NCI-H1092 (cell line): ENCODE measurements at places on chromosomes 3 and 15.

DNA sequence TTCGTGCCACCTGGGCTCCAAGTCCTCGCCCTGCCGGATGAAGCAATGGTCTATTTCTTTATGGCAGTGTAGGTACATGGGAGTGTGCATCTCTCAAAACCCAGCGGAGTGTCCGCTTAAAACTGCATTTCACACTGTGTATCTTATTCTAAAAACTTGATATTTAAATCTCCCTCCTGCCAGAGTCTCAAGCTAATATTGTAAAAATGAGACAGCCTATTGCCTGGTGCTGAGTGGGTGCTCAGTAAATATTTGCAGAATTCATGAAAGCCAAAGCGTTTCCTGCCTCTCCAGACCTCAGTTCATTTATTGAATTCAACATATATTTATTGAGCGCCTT lies 330 bp upstream of the TBC1D2B start:
- DNase-seq, result no peak

GRCh38 chr3:128867200-128868125 lies 12.0 kb upstream of the ACAD9 start:
- no peak for DNase-seq

DNA sequence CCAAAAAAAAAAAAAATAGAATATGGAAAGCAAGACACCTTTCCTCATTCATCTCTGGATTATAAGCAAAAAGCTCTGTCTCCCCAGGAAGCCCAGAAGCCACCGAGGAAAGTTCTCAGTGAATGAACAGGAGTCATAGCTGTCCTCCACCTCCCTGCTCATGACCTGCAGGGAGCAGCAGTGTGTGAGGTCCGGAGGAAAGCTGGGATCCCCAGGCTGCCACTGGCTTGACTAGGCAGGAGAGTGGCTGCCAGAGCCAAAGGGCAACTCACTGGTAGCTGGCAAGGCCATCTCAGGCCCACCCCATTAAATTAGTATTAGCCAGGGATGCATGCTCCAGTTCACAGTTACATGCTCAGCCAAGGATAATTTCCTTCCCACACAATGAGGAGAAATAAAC lies 191.6 kb upstream of the STT3B start:
- no peak for DNase-seq

GRCh38 chr3:127997961-127998360 lies 54.3 kb upstream of the SEC61A1 start:
- DNase-seq, result peak; percentile 15

DNA sequence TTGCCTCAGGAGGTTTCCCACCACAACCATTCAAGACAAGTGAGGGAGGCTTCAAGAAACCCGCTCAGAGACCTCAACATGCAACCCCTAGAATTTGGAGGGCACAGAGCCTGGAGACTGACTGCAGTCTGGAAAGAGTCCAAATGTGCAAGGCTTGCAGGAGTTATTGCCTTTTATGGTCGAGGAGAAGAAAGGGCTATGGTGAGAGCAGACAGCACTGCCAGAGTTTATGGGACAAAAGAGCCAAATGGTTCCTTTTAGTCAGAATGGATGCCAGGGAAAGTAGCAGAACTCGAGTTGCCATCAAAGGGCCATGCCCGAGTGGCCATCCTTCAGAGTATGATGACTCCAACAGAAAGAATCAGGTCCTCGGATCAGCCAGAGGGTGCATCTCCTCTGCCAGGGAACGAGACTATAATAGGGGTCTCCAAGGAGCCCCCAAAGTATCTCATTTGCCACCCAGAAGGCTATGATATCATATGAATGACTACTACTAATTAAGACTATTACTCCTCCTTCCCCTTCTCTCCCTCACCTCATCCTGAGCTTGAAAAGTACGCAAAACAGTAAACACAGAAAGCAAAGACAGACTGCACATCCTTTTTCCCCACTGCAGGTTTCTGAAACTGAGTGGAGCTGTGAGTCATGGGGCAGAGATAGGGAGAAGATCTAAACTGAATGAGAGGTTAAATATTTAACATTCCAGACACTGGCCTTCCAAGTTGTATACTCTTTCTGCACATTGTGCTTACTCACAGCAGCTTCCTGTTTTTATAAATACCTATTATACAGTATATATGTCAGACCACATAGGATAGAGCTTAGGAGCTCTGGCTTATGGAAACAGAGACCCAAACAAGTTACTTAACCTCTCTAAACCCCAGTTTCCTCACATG lies 33.9 kb upstream of the TMCO5A start:
- peak; percentile 2 for DNase-seq

DNA sequence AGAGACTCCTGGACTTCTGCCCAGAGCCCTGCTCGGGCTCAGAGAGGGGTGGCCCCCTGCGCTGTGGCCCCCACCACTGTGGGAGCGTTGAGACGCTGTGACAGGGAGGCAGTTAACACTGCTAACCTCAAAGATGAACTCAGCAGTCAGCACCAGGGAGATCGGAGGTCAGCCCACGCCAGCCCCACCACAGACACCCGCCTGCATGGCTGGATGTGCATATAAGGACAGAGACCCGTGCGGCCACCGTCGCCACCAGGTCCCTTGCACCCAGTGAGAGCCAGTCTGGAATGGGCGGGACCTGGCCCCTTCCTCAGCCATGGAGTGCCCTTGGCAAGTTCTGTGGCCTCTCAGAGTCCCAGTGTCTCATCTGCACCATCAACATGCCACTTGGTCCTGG lies 48.5 kb upstream of the FURIN start:
- no peak for DNase-seq

DNA sequence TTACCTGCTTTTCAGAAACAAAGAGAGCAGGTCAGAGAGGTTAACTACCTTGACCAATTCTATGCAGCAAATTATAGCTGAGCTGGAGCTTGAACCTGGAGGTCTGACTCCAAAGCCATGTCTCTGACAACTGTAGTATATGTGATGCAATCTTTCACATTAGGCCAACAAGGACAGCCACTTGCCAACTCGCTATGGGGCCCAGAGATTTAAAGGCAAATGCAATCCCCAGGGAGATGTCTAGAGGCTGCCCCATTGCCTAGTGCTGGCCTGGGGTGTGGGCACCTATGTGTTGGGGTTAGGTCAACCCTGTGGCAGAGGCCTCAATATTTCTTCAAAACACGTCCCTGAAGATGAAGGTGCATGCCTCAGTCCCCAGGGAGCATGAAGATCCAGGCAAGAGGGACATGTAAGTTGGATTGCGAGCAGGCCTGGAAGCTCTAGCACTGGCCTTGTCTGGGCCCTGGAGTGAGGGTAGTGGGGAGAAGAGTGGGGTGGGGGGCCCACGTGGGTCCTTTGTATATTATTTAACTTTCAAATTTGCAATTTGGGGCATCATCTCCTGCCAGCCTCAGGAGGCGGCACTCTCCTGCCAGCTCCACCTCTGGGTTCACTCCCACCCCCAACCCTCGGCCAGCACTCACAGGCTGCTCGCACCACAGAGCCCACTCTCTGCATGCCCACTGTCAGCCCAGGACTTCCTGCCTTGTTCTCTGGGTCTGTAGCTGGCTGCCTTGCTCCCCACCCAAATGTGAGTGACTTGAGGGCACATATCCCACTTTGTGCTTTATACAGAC lies 64.3 kb downstream of the SLC12A8 start:
- no peak for DNase-seq

- no peak for DNase-seq
These were observed 18.7 kb upstream of the KIF23 start for GRCh38 chr15:69395460-69395859.

DNA sequence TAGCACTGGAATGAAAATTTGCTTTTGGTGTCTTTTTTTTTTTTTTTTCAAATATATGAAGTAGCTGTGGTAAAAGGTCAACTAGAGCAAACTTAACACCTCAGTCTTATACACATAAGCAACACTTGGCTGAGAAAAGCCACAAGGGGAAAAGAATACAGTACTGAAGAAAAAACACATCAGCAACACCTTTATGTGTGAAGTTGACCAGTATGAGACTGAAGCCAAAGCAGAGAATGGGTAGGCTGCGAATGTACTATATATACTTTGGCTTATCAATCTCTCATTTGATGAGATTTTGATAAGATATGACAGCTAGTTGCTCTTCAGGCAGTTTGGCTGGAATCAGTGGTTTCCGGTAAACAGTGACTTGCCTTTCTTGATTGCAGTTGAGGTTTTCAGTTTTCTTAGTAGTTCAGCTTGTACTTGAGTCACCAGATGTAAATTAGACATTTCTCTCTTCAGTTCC lies 22.0 kb upstream of the ZCWPW2 start:
- no peak for DNase-seq

GRCh38 chr3:8256441-8257071 lies 245.1 kb upstream of the LMCD1 start:
- DNase-seq, result no peak

DNA sequence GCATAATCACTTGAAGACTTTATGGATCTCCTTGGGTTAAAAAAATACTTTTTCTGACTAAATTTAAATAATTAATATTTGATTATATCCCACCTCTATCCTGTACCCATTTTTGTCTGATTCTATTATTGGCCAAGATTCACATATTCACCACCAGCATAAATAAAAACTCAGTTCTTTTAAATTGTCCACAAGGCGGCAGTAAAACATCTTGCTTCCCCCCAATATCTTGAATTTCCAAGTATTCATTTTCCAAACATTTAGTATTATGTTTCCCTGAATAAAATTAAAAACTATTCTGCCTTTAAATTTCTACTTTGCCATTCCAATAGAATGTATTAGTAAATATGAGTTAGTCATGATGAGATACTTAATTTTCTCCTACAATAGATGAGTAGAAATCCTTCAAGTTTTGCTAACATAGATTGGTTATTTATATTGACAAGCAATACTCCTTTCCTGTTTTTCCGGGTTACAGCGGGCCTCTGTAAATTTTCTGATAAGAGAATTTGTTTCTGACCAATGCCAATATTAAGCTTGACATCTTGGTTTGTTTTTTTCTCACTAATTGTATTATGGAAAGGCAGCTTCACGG lies 218.7 kb upstream of the MDFIC2 start:
- DNase-seq, result no peak

DNA sequence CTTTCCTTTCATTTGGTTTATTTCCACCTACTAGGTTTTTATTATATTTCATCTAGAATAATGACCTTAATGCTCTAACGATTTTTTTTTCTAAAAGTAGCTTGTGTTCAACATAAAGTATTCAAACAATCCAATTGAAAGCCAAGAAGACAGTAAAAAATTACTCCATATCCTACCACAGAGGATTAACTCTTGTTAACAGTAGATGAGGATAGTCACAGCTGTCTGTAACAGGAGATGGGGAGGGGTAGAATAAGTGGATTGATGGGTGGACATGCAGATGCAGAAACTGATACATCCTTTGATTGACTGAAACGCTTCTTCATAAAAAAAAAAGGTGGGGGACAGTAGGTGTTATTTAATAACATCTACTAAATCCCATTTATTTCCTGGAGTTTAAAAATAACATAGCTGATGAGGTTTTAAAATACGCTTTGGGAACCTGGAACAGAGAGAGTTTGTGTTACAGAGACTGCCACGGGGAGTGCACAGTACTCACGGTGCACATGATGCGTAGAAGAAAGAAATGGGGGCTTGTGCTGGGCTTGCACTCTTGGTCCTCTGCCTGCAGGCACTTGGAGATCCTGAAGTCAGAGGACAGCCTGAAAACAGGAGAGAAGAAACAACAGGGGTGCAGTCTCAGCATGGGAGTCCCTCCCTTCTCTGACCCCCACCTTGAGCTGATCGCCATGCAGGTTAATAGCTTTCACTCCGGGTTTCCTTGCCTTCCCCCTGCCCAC lies 226.7 kb downstream of the THSD4 start:
- DNase-seq, result no peak

DNA sequence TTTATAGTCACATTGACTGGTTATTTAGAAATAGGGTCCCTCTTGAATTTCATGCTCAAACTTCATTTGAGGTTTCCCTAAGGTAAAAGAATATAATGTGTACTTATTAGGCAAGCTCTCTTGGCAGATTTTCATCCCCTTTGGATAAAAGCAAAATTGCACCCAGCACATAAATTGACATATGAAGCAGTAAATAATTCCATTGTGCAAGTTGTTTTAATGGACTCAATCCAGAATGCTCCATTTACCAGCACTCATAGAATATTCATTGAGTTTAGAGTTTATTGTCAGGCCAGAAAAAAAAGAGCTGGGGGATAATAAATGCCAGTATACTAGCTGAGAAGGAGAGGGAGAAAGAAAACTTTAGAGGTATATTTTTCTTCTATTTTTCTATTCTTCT lies 136.8 kb downstream of the TPRG1 start:
- no peak for DNase-seq

DNA sequence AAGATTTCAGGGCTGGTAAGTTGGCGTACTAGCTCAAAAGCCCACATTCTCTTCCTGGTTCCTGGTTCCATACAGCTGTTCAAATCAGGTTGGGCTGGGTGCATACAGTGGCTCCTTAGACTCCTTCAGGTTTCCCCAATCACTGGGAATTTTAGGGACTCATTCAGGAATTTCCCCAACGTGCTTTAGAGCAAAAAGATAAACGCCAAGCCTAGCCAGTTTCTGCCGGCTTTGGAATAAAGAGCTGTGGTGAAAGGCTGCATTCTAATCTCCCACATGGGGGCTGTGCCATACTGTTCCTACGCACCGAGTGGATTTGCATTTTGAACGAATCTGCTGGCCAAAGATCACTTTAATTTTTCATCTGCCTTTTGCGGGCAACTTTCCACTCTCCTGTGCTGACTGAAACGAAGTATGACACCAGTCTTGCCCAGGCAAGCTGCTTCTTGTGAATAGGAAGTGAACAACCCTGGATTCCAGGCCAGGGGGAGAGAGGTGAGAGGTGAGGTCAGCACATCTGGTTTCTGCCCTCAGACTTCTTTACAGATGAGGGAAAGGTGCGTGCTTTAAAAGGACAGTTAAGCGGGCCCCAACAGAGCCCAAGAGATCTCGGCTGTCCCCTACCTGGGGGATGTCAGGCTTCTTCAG lies 184.2 kb upstream of the PDZRN3 start:
- no peak for DNase-seq

GRCh38 chr15:76999996-77000395 lies 5.1 kb downstream of the PSTPIP1 start:
- DNase-seq, result no peak

- no peak for DNase-seq
These were observed 13.6 kb downstream of the SCN11A start for GRCh38 chr3:39038165-39038564.

DNA sequence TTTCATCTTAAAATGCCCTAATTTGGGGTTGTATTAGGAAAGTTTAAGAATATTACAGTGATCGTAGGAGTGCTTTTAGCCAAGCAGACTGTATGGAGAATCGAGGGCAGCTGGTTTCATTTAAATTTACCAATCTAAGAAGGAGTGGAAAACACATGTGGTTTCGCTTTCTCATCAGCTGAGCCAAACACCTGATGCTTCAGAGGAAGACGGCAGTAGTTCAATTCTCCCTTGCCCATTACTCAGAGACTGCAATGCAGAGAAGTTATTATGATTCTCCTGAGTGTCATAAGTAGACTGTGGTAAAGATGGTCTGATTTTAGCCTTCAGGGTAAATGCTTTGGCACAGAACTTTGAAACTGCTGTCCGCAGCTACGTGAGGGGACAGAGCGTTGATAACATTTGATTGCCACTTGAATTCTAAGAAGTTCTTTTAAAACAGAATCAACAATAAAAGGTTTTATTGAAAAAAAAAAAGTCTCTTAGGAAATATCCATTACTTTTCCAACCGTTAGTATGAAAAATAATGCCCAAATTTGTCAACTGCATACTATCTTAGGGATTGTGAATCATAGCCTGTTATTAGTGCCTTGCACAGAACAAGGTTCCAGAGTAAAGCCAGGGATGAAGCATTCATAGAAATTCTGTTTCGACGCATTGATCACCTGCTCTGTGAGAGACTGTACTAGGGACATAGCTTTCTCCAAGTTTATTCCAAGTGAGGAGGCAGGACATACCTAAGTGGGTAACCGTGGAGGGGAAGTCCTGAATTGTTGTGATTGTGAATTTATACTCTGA lies 25.6 kb downstream of the LYSMD4 start:
- no peak for DNase-seq
